ENCODE measurements at places on chromosomes 2 and 18.

DNA sequence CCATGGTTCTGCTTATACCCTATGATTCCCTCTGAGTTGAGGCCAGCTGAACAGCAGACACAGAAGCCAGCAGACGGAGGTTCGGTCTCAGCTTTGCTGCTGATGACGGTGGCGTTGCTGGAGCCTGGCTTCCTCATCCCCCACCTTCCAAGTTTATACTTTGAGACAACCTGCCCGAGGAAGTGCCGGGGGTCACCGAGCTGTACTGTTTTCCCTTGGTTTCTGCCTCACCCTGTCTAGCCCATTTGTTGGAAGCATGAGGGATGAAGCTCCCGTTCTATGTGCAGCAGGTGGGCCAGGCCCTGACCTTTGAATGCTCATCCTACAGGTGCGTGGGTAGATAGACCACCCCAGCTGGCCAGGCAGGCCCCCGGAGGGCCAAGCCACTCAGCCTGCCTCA, 117.3 kb downstream of the MYCN start:
- no peak for DNase-seq

- no peak for DNase-seq
These were observed 413.0 kb downstream of the PTPRM start for GRCh38 chr18:7980136-7980535.

- no peak for DNase-seq
These were observed 103.1 kb downstream of the CCDC85A start for GRCh38 chr2:56286936-56287335.

DNA sequence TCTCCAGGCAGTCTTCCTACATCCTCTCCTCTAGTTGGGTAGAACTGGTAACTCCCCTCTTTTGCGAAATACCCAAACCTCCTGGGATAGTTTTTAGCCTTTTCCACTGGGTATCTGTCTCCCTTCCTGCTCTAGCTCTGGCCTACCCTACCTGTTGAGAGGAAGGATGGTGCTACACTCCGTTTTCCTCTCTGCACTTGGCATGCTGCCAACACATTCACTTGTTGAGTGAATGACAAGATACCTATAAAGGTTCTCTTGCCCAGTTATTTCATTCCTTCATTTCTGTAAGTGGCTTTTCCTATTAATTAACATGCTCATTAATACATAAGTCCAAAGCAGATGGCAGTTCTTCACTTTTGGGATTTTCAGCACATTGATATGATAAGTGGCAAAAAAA, 293.8 kb downstream of the CNTNAP5 start:
- DNase-seq: no peak

GRCh38 chr18:57969824-57970223, 74.2 kb upstream of the NEDD4L start:
- no peak for DNase-seq

- DNase-seq: no peak
These were observed 107.7 kb downstream of the INHBB start for GRCh38 chr2:120453635-120453998.

GRCh38 chr2:127219171-127220070, 678 bp downstream of the CYP27C1 start:
- no peak for DNase-seq

Data from activated CD4-positive, alpha-beta T cell treated with anti-CD3 and anti-CD28 coated beads, Interleukin-2, amount 10 ng/mL, durations not matched to agents 7 days and 5 days (primary cell).